D341Med (cell line): ENCODE measurements at places on chromosomes 7 and 10.

GRCh38 chr7:76142861-76143260 lies 58.8 kb upstream of the SRRM3 start:
- no peak for DNase-seq

DNA sequence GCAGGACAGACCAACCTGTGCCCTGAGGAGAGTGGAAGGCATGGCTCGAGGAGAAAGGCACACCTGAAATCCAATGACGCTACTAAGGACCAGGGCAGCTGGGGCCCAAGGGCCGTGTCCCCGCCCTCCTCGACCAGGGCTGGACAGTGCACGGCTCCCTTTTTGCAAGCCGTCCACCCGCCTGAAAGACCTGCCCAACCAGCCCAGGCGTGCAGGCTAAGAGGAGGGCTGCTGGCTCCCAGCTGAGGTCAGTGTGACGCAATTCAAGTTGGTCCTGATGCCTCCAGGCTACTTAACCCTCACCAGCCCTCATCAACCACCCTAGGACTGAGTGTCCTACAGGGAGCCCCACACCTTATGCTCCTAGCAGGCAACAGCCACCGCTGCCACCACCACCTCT lies 69.3 kb downstream of the DLG5 start:
- DNase-seq, result peak; percentile 30

DNA sequence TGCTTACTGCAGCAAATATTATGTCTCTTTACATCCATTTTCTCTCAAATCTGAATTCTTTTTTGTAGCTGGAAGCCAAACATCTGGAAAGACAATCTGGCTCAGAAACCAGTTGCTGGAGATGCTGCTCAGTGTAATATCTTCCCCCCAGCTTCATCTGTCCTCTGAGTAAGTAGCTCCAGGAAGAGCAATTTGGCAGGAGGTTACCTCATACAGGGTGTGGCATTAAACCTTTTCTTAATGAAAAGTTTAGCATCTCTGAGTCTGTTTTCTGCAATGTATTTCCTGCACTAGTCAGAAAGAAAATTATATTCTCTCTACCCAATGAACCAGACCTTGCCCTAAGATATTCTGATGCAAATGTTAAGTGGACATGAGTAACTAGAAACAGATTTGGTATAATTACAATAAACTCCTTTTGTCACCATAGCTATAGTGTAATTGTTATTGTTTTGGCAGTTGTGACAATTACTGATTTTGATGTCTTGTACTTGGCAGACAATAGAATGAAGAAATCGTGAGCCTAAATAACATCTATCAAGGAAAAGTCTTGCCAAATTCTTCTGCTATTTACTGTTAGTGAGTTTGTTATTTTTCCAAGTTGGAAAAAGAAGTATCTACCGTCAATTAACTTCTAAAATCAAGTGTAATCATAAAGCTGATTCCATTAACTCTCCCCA lies 123.3 kb downstream of the WDFY4 start:
- DNase-seq, result no peak

GRCh38 chr10:61063034-61063433 lies 119.0 kb upstream of the RHOBTB1 start:
- no peak for DNase-seq

GRCh38 chr10:133187091-133187905 lies 27.3 kb downstream of the KNDC1 start:
- no peak for DNase-seq

DNA sequence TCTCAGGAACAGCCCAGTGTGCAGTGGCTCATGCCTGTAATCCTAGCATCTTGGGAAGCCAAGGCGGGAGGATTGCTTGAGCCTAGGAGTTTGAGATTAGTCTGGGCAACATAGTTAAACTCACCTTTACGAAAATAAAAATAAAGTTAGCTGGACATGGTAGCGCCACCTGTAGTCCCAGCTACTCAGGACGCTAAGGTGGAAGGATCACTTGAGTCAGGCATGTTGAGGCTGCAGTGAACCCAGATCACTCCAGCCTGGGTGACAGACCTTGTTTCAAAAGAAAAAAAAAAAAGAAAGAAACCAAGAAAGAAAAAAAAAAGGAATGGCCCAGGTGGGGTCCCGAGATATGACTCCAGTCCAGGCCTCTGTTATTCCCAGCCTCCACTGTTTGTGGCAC lies 96.6 kb downstream of the SLC25A13 start:
- DNase-seq, result no peak

DNA sequence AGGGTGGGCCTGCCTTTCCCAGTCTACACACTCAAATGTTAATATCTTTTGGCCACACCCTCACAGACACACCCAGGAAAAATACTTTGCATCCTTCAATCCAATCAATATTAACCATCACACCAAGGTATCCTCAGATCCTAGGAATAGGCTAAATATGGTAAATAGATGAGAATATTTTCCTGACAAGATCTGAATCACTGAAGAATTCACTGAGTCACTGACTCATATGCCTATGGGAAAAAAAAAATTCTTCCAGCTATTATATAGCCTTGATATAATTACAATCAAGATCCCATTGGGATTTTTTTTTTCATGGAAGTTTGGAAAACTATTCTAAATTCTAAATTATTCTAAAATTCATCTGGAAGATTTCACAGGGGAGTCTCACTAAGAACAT lies 65.8 kb downstream of the INHBA start:
- no peak for DNase-seq

DNA sequence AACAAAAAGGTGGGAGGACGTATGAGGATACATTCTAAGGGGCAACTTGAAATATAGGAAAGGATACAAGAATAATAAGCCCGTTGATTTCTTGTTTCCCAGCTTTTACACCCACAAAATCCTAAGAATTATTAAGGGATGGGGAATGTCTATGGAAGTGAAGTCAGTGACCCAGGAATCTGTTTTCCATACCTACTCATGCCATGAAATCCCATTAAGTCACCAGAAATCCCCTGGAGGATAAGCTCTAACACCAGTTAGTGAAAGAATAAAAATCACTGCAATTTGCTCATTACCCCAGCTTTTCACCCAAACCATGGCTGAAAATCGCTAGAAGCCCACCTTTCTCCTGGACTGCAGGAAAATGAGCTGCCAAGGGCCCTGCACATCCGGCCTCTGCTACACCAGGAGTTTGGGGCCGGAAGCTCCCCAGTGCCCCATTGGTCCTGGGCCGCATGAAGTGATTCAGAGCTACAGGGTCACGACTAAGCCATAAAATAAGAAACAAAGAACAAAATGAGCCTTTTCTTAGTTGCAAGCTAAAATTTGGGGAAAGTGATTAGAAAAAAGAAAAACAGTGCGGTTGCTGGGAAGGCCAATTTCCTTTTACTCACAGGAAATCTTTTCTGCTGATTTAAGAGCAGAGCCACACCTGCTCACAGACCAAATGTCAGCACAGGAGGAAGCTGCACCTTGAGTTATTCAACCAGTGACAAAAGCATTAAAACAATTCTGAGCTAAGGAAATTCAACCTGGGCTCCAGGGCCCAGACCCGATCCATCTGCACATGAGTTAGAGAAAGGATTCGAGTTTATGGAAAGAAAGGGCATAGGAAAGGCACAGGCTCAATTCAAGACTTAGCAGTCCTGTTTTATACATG lies 40.3 kb downstream of the HIPK2 start:
- DNase-seq, result no peak

DNA sequence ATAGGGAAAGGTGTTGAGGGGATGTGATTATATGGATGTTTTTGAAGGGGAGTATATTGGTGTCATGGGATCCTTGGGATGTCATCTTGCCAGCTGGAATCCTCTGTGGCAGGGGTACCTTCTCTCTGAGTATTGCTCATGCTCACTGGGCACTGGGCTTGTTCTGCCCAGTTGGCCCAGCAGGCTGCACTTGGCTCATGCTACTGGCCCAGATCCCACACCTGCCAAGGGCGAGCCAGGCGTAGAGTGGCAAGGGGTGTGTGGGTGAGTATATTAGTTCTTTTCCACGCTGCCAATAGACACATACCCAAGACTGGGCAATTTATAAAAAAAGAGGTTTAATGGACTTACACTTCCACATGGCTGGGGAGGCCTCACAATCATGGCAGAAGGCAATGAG lies 311.9 kb downstream of the AUTS2 start:
- no peak for DNase-seq
